ENCODE measurements at places on chromosomes 16 and 17. TPM values are rescaled to one million over a fixed set of nuclear protein-coding genes. Genes with fewer than 3 reads are reported as not detected.

FBXO39 gene
- 8.9 TPM for total RNA-seq

DNA sequence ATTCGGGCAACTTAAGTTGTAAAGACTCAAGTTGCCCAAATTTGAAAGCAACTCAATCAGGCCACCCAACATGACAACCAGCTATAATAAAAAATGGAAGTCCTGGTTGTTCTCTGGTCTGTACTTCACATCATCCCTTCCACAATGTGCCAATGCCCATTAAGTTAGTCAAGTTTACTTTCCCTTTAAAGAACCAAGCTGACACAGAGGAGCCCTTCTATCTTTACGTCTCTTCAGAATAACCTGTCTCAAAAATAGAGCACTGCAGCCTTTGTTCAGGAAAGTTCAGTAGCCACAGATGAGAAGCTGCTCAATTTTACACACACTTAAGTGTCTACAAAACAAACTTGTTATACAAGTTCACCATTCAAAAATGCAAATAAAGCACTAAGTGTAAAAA lies 75.1 kb upstream of the C17orf78 start:
- DNase-seq, result no peak

- DNase-seq, result no peak
Observed at GRCh38 chr17:44707755-44708400, 587 bp upstream of the DBF4B start.

- DNase-seq, result no peak
Observed at GRCh38 chr17:72419866-72420774, 299.3 kb downstream of the SOX9 start.

DNA sequence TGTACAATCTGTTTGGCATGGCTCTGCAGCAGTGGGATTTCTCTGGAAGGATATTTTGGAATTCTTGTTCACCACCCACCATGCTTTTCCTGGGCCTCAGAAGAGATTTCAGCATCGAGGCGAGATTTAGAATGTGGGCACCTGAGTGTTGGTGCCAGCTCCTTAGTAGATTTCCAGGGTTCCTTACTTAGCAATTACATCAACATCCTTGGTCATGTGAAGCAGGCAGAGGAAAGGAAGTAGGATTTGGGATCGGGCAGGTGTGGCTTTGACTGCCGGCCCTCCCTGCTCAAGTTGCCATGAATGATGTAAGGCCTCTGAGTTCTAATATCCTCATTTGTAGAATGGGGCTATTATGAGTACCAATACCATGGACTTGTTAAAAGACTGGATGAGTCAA lies 13.1 kb upstream of the RBFOX1 start:
- DNase-seq, result no peak

GRCh38 chr17:80047176-80047575 lies 10.7 kb downstream of the CCDC40 start:
- DNase-seq, result no peak

MYL4 gene
- total RNA-seq, result not detected

DNA sequence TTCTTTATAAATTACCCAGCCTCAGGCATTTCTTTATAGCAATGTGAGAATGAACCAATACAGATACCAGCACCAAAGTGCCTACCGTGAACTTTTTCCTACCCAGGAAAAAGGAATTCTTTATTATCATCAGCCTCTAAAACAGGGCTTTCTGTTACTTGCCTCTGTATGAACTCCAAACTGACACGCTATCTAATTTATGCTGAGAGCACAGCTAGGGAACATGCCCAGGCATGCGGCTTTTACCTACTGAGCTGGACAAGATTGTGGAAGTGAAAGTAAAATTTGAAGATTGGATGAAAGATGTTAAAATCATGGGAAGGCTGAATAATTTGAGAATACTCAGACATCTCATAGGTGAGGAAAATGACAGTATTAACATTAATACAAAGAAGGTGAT lies 24.4 kb upstream of the ADCY9 start:
- DNase-seq, result no peak

ACBD4 gene
- 19.7 TPM for total RNA-seq

DNA sequence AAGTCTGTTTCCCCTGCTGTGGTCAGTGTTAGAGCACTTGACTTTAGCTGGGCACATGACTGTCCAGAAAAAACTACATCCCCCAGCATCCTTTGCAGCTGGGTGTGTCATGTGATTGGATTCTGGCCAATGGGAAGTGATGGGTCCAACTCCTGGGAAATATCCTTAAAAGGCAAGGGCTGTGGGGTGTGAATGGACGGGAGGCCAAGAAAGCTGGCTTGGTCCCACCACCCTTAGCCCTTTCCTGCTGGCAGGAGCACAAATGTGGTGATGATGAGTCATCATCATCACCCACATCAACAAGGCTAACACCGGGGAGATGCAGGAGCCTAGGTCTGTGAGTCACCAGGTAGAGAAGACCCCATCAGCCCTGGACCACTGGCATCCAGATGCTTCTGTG lies 341.7 kb downstream of the C16orf95 start:
- no peak for DNase-seq

KRTAP9-8 gene
- not detected for total RNA-seq

HASPIN gene
- total RNA-seq, result 27.6 TPM

DNA sequence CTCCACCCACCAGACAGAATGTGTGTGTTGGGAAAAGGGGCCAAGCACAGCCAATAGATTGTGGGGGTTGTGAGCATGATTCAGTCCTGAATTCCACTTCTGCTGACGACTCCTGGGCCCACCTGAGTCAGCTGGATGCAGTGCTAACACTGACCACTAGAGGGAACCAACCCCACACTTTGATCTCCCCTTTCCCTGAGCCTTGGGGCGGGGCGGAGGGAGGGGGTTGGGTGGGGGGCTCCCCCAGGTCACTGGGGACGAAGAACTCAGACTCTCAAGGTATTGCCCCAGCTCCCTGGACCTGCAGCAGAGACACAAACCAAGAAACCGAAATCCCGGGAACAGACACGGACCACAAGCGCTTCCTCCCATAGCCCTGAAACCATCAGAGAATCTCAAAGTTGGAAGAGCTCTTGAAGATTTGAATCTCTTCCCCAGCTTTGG lies 621 bp upstream of the CSHL1 start:
- DNase-seq, result peak; percentile 68

DDX28 gene
- total RNA-seq, result 12.9 TPM

- DNase-seq, result no peak
Observed at GRCh38 chr17:64622931-64623654, 39.0 kb downstream of the SMURF2 start.

GRCh38 chr16:23268561-23268960 lies 33.5 kb upstream of the SCNN1B start:
- no peak for DNase-seq

Measured in activated CD4-positive, alpha-beta T cell treated with anti-CD3 and anti-CD28 coated beads, Interleukin-2, amount 10 ng/mL, durations not matched to agents 7 days and 5 days (primary cell).